ENCODE measurements at places on chromosomes 5 and 9.

- no peak for DNase-seq
These were observed 3.0 kb downstream of the PSMB7 start for GRCh38 chr9:124412228-124412575.

DNA sequence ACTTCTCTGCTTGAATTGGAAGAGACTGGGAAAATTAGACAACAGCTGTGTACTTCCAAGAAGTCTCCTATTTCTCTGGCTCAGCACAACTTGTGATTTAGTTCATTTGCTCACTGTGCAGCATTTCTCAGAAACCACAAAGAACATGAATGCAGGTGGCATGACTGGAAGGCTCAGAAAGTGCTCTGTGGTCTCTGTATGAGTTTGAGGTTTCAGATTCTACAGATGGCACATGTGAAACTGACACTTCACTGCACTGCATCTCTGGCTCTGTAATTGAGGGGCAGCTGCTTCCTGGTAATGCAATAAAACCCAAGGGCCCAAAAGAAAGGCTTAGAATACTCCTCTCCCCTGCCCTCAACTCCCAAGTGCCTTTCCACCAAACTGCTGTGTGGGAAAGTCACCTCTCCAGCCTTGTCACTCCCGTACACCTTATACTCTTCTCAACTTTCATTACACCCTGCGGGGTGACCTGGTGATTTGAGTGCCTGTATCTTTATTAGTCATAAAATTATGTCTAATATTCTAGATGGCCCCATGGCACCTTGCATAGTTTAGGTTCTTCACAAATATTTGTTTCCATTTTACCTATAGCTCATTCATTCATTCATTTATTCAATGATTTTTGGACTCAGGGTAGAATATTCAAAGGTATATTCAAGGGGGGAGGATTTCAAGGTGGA is 82.5 kb downstream of the ESM1 start:
- DNase-seq, result peak; percentile 61

DNA sequence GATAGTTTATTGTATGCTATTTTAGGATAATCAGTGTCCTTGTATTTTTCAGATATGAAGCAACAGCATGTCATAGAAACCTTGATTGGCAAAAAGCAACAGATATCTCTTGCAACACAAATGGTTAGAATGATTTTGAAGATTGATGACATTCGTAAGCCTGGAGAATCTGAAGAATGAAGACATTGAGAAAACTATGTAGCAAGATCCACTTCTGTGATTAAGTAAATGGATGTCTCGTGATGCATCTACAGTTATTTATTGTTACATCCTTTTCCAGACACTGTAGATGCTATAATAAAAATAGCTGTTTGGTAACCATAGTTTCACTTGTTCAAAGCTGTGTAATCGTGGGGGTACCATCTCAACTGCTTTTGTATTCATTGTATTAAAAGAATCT is 14.5 kb downstream of the CCT5 start:
- DNase-seq, result no peak

DNA sequence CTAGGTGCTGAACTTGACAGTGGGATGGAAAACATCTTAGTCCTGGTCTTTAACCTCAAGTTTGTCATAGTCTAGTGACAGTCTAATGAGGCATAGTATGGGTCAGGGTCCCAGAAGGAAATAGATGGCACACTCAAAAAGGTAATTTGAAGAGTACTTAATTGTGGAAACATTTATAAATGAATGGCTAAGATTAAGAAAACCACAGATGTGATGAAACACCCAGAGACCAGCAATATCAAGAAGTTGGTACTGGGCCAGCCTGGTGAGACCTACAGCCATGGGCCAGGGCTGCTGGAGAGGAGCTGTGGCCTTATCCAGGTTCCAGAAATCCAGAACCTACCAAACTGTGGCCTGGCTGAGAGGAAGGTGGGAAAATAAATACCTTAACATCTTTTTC is 93.5 kb upstream of the ATG10 start:
- DNase-seq, result no peak

- no peak for DNase-seq
These were observed 15.8 kb downstream of the F2RL2 start for GRCh38 chr5:76607353-76607871.

GRCh38 chr5:54360089-54360488 is 49.7 kb upstream of the ARL15 start:
- DNase-seq, result no peak

DNA sequence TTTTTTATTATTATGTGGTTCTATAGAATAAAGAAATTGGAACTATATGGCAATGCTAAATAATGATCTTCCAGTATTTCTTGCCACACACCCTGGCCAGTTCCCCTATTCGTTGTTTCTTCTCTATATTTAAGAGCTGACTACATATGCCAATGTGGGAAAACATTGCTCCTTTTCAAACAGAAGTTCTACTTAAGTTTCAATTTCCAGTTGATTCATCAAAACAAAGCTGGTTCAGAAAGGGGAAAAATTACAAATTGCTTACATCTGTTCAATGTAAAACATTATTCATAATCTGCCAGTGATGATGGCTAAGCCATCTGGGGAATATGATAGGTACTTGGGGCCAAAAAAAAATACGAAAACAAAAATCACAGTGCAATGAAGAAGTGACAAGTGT is 76.9 kb downstream of the ST8SIA4 start:
- DNase-seq, result no peak

DNA sequence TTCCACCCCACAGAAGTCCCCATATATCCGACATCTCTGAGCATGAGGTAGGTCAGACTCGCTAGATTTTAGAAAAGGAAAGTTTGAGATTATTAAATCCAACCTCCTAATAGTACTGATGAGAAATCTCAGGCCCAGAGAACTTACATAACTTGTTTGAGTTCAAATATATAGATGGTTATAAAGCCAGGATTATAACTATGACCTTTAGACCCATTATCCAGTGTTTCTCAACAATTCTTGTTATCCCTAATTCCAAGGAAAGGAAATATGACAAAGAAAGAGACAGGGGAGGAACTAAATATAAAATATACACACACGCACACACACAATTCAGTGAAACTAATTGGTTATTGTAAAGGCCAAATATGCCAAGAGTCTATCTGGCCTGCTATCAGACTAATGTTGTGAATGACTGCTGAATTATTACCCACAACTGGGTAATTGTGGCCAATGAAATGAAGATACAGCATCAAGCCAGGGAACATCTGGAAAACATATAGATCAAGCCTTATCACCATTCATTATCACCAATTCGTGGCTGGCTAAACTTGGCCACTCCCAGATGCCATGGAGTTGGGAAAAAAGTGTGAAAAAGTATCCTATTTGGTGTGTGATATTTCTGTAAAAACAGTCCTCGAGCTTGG is 248.4 kb downstream of the PRELID2 start:
- no peak for DNase-seq

DNA sequence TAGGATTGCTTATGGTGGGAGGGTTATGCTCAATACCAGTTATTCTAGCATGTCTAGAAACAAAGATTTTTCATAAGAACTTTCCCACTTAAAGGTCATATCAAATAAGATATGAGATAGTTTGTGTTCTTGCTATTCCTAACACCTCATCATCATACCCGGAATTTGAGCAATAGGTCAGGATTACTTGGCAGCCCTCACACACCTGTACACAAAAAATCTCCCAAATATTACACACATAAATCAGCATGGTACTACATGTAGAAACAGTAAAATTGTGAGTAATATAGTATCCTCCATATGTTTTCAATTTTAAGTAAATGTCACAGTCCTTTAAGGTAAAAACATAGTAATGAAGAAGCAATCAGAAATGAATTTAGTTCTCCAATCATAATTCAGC is 113.7 kb downstream of the SLC25A46 start:
- DNase-seq, result no peak

GRCh38 chr9:99859243-99859980 is 37.7 kb downstream of the NR4A3 start:
- no peak for DNase-seq

DNA sequence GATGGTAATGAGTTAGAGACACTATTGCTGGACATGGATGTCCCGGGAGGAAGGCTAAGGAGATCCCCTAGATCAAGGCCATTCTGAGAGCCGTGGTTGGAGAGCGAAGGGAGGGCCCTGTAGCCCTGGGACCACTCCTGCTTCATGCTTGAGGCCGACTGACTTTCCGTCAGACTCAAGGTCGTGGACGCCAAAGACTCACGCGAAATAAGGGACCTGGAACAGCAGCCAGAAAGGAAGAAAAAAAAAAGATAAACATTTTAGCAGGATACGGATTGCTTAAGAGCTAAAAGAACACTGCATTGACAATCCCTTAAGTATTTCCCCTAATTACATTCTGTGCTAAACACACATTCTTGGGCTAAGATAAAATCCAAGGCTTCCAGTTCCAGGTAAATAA is 181.2 kb downstream of the GLIS3 start:
- no peak for DNase-seq

DNA sequence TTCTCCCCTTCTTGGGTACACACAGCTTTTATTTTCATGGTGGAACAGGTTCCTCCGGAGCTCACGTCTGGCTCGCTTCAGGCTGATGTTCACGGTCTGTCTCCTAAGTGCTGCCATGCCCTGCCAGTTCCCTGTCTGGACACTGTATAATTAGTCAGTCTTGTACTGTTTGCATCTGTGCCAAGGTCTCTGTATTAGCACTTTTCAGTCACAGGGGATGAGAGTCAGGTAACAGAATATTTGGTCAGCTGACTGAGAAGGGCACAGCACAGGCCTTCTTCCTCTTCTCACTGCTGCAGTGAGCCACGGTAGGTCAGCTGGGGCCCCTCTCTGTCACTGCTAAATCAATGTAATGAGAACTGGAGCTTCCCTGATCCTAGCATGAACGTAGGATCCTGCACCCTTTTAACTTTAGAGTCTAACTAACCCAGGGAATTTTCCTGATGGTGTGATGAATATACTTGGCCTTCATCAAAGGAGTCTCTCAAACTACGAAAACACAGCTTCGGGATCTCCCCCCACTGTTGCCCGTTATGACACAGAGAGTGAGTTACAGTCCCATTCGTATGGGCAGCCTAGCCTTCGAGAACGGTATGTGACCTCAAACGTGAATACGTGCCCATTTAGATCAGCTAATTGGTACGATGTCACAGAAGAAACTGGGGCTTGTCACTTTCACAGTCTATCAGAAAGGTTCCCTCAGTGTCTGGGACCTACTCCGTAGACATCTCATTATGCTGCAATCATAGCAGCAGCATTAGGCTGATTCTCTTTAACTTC is 354.1 kb upstream of the RFX3 start:
- no peak for DNase-seq

GRCh38 chr5:38582975-38583319 is 26.5 kb upstream of the LIFR start:
- DNase-seq, result no peak

DNA sequence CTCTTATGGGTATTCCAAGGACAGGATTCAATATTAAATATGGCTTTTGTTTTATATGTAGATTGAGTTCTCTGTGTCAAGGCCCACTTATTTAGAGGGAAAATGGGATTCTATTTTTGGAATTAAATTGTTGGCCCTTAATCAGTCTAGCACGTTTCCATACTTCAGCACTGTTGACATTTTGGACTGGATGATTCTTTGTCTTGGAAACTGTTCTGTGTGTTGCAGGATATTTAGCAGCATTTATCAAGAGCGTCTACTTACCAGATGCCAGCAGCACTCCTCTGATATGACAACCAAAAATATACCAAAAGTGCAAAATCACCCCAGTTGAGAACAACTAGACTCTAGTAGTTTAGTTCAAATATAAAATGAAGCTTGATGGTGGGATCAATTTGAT is 1027.0 kb upstream of the COX7C start:
- no peak for DNase-seq

GRCh38 chr5:168218746-168219145 is 72.7 kb upstream of the WWC1 start:
- no peak for DNase-seq

- no peak for DNase-seq
These were observed 38.3 kb upstream of the FBXL17 start for GRCh38 chr5:108420158-108420557.

- no peak for DNase-seq
These were observed 101.7 kb upstream of the DAPK1 start for GRCh38 chr9:87395804-87396479.

DNA sequence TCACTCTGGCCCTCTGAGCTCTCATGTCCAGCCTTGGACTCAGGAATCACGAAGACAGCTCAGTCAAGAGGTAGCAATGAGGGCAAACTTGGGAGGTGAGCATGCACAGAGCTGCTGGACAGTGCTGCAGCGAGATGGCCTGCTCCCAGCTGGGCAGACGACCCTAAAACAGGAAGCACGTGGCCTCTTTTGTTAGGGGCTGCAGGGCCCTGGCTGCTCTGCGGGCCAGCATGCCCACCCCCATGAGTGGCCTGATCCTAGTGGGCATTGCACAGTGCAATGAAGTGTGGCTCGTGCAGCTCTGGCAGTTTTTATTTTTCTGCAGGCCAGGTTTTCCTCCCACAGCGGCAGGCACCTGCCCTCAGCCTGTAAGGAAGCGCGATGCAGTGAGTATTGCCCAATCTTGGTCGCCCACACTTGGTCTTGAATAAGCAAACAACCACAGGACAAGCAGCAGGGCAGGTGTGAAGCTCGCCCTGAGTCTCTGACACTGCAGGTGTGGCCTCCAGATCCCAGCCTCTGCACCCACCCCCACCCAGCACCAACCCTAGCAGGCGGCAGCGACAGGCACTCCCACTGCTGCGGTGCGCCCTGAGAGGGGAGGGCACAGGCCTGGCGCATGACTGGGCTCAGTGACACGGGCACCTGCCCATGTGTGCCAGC is 60.8 kb downstream of the SEMA4D start:
- peak; percentile 52 for DNase-seq
